ENCODE measurements at places on chromosomes 11 and 22. TPM values are rescaled to one million over a fixed set of nuclear protein-coding genes. Genes with fewer than 3 reads are reported as not detected.
A peak's percentile ranks its signal among the peaks of the same experiment; 100 is the strongest.

DNA sequence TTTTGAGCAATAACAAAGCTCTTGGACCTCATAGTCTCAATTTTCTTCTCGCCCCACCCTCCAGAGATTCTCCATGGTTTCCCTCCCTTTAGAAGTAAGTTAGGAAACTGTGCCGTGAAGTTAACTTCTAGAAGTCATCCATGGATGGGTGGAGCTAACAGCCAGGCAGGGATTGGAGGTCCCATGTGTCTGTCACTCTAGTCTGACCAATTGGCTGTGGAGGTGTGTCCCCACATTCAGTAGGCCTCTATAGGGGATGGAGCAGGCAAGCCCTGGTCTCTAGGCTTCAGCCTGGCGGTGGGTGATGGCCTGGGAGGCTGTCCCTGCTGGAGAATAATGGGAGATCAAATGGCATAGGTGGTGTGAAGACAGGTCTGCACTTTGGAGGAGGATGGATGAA is 50.7 kb downstream of the TP53I11 start:
- peak; percentile 39 for DNase-seq

Gene PDE3B
- not detected for total RNA-seq

Gene CALCA
- total RNA-seq, result not detected

Gene CCDC88B
- total RNA-seq, result 1.8 TPM

Gene CD3E
- not detected for total RNA-seq

DNA sequence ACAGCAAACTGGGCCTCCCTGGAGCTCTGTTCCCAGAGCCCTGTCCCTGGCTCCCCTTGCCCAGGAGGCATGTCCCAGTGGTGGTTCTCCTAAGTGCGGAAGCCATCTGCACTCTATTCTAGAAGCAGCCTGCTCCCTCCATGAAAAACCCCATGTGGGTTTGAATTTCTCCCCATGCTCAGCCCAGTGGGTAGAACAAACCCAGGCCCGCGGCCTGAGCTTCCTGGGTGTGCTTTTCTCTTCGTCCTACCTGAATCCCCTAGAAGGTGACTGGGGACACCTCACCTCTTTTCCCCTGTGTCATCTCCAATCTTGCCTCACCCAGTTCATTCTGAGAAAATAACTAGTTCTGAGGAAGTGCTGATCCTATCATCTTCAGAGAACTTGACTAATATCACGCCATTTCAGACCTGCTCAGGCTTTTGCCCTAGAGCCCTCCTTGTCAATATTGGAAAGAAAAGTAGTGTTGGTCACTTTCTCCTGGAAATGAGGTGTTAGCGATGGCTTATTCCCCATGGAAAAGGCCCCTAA is 15.9 kb downstream of the IL10RA start:
- DNase-seq, result no peak

- no peak for DNase-seq
Observed at GRCh38 chr11:132804258-132804657, 728.0 kb downstream of the OPCML start.

- no peak for DNase-seq
Observed at GRCh38 chr22:16963189-16963945, 44.7 kb downstream of the GAB4 start.

- no peak for DNase-seq
Observed at GRCh38 chr11:45538939-45539338, 126.5 kb downstream of the CHST1 start.
